Epithelial cell of prostate (primary cell): ENCODE measurements at places on chromosomes 6 and 20.

- no peak for DNase-seq
Measured at GRCh38 chr20:34970846-34971560, 15.3 kb downstream of the MYH7B start.

DNA sequence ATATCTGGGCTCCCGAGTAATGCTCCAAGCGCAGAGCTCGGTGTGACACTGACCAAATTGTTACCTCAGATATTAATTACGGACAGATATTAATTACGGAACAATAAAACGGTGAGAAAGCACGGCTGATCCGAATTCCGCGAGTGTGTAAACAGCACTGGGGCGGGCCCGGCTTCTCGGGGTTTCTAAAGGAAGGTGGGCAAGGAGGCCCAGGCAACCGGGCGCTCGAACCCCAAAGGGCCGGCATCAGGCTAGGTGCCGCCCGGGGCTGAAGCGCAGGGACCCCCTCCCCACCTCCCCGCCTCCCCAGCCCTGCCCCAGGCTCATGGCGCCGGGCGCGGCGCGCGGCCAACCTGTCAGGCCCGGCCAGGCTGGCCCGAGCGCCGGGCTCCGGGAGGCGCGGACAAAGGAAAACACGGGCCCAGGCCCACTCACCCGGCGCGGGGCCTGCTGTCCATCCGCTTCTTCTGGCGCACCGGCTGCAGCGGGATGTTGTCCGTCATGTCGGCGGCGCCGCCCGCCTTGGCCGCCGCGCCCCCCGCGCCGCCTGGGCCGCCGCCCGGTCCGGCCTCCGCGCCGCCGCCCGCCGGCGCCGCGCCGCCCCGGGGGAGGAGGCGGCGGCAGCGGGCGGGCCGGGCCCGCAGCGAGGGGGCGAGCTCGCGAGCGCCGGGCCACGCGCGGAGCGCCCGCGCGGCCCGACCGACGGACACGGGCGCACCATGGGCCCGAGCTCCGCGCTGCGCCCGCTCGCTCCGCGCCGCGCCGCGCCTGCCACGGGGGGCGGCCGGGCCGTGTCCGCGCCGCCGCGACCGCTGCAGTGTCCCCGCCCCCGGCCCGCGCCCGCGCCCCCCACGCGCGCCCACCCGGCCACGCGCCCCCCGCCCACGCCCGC, at the start of gene ATP9A:
Gene ATP9A (minus strand): TSS at position 524 of the 892 bp plus-strand sequence. CDS start 21 bp downstream, at position 503.
- no peak for DNase-seq

GRCh38 chr6:90465686-90466085, 121.2 kb downstream of the MAP3K7 start:
- no peak for DNase-seq

- DNase-seq = peak; percentile 20
Measured at GRCh38 chr20:13494019-13494418, 144.7 kb downstream of the TASP1 start.

- no peak for DNase-seq
Measured at GRCh38 chr20:2983508-2983907, 59.9 kb upstream of the GNRH2 start.

- DNase-seq = no peak
Measured at GRCh38 chr6:104003803-104004516, 855.8 kb downstream of the HACE1 start.

DNA sequence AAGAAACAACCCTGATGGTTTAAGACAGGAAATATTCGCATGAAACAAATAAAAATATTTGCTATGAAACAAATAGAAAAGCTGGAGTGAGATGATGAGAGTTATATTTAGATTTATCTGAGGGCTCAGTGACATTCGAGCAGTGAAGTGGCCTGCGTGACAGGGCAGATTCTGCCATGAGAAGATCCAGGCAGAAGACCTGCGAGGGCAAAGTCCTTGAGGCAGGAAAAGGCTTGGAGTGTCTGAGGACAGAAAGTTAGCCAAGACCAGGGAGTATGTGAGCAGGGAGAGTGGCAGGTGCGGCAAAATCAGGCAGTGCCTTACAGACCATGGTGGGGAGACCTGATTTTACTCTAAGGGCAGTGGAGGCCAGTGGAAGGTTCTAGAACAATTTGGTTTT, 66.9 kb upstream of the RIN2 start:
- no peak for DNase-seq

- no peak for DNase-seq
Measured at GRCh38 chr6:167153521-167153959, 4.2 kb downstream of the GPR31 start.

- DNase-seq = no peak
Measured at GRCh38 chr6:106064756-106065155, 21.4 kb upstream of the PRDM1 start.

DNA sequence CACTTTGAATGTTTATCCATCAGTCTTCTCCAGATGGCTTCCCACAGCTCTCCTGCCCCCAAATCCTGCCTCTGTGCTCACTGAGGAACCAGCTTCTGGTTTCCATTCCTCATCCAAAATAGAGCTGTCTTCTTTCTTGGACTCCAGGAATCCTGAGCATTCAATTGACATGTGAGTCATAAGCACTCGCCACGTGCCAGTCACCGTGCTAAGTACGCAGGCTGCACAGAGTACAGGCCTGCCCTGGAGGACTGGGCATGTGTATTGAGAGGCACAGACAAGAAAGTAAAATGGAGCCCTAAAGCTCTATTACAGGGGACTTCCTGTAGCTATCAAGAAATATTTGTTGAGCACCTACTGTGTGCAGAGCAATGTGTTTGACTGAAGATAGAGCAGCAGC, 39.7 kb upstream of the LRFN2 start:
- DNase-seq = no peak

DNA sequence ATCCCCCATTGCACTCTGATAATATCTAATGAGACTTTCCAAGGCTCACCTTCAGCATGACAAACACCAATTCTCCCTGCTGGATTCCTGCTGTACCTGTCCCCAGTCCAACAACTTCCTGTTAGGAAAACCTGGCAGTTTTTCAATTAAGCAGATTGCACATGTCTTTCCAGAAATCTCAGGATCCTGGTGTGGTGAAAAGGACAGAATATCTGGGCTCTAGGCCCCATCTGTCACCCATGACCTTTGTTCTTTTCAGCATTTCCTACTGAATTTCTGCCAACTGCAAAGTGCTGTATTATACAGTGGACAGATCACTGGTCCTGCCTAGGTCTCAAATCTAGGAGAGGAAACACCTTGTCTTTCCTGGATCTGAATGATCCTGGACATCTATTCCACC, 27.7 kb upstream of the DTNBP1 start:
- DNase-seq = no peak

- no peak for DNase-seq
Measured at GRCh38 chr6:122747573-122747972, 31.9 kb upstream of the FABP7 start.

GRCh38 chr6:148214667-148215066, 128.0 kb upstream of the SASH1 start:
- no peak for DNase-seq

- no peak for DNase-seq
Measured at GRCh38 chr20:10954908-10955580, 281.2 kb upstream of the JAG1 start.

DNA sequence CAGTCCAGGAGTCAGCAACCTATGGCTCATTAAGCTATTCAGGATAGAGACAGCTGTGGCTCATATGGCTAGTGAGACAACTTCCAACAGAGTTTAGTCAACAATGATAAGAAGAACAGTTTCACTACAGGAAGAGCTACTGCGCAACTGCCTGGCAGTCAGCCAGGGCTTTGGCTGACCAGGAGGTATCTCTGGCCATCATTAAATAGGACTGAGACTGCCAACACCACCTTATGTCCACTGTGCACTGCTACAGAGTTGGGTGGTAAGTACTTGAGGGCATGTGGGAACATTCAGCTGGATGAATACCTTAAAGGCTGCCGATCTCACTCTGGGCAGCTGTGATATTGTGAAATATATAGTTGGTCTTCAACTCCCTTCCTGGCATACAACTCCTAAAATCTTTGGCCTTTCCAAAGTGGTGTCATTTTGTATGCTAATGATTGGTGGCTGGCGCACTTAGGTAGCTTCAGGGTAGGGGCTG, 52.2 kb upstream of the FAM83C start:
- DNase-seq = peak; percentile 18

DNA sequence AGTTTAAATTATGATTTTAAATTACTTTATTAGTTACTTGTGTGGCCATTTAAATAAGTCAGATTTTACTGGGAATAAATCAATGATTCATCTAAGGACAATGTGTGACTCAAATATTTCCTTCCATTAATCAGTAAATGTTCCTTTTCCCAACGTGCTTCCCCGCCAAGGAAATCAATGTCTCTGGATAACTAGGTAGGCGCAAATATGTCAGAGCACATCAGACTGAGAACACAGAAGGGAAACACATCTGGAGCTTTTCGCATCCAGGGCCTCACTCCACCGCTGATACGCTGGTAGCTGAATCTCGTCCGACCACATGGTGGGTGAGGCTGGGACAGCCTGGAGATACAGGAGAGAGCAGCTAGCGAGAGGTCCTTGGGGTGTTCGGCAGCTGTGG, 56.4 kb upstream of the RPS6KA2 start:
- no peak for DNase-seq

DNA sequence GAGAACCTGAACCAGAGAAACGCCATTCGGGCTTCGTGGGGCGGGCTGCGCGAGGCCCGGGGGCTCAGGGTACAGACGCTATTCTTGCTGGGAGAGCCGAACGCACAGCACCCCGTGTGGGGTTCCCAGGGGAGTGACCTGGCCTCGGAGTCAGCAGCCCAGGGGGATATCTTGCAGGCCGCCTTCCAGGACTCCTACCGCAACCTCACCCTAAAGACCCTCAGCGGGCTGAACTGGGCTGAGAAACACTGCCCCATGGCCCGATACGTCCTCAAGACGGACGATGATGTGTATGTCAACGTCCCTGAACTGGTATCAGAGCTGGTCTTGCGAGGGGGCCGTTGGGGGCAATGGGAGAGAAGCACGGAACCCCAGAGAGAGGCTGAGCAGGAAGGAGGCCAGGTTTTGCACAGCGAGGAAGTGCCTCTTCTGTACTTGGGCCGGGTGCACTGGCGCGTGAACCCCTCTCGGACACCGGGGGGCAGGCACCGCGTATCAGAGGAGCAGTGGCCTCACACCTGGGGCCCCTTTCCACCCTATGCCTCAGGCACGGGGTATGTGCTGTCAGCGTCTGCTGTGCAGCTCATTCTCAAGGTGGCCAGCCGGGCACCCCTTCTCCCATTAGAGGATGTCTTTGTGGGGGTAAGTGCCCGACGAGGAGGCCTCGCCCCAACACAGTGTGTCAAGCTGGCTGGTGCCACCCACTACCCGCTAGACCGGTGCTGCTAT, 904 bp downstream of the B3GALT4 start:
- DNase-seq = no peak

DNA sequence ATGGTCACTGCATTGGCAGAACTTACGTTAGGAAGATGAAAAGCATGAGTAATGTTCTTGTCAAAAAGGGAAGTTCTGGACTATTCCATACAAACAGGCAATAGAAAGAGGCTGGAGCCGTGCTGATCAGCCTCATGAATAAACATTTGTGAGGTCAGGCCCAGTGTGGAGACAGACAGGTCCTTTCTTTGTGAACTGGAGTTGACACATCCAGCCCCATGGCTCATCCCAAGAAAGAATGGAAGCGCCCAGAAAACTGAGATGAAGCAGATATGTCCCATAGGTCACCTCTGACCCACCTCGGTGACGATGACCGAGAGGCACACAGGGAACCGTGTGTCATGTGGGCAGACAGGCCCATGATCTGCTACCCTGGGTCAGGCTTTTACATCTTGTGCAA, 276.0 kb upstream of the SGK1 start:
- no peak for DNase-seq

DNA sequence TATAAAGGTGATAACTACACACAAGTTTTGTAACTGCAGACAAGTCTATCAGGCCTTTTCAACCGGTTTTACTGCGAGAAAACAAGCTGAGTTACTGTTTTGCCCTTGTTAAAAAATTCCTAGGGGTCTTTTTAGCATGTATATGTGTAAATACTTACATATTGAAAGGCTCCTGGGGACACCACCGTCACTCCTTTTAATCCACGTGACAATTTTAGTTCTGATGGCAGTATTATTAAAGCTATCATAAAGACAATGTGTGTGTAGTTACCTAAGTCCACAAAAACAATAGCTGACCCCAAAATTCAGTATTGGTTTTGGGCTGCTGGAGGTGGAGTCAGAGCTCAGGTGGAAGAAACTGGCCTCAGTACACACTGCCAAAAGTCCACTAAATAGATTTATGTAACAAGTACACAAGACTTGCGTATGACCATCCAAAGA, 41.3 kb upstream of the HFE start:
- no peak for DNase-seq

GRCh38 chr6:78701407-78701806, 165.9 kb upstream of the IRAK1BP1 start:
- DNase-seq = peak; percentile 68

GRCh38 chr6:52336919-52337561, 24.9 kb upstream of the PAQR8 start:
- DNase-seq = no peak

- DNase-seq = no peak
Measured at GRCh38 chr6:3698021-3698420, 53.5 kb downstream of the PXDC1 start.

DNA sequence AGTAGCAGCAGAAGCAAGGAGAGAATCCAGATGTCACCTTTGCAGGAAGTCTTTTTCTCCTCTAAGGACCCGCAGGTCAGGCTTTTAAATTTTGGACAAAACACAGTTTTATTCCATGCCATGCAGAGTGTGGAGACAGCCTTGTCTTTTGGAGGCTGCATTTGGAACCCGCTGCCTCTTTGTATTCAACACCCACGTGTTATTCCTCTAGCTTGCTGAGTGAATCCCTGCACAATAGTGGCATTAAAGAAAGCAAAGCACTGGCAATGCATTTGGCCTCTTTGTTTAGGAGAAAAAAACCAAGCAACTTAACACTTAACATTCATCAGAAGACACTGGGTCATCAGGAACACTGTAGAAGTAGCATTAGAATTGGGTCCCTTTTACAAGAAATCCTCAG, 43.5 kb downstream of the TFAP2B start:
- no peak for DNase-seq

DNA sequence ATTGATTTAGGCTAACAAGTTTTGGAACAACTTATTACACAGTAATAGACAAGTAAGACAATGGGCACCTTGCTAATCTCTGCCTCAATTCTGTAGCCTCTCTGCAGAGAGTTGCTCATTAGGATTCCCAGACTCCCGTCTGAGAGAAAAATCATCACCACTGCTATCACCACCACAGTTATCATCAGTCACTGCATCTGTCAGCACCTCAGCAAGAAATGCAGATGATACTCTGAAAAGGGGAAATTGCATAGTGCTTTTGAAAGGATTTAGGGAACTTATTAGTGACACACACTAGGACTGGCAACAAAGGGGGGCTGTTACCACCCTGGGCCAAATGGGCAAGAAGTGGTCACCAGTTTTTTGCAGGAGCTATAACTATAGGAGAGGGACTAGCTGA, 39.9 kb downstream of the FOXA2 start:
- DNase-seq = no peak

GRCh38 chr6:38020593-38020992, 201.1 kb downstream of the ZFAND3 start:
- no peak for DNase-seq

GRCh38 chr6:106133040-106133439, 46.9 kb downstream of the PRDM1 start:
- no peak for DNase-seq

DNA sequence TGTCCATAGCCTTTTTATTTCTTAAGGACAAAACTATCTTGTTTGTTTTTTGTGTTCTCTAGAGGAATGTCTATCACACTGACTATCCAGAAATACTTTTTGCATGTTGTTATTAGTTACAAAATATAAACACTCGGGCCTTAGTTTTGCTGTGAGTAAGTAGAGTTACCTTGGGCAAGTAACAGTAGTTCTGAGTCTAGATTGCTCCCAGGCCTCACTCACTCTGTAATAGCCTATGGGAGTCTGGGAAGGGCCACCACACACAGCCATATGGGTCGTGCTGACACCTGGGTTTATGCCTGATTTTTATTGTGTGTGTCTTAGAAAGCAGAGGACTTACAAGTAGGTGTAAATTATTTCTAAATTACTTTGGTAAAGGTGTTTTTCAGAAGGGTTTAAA, 185.8 kb downstream of the TMEM242 start:
- no peak for DNase-seq
